ENCODE measurements at places on chromosomes 3 and 15.

GRCh38 chr15:70262591-70263274, 165.0 kb upstream of the TLE3 start:
- no peak for DNase-seq

GRCh38 chr3:80733522-80734176, 965.9 kb upstream of the ROBO1 start:
- no peak for DNase-seq

- DNase-seq: no peak
These were observed 264.6 kb downstream of the RORA start for GRCh38 chr15:60964527-60964926.

DNA sequence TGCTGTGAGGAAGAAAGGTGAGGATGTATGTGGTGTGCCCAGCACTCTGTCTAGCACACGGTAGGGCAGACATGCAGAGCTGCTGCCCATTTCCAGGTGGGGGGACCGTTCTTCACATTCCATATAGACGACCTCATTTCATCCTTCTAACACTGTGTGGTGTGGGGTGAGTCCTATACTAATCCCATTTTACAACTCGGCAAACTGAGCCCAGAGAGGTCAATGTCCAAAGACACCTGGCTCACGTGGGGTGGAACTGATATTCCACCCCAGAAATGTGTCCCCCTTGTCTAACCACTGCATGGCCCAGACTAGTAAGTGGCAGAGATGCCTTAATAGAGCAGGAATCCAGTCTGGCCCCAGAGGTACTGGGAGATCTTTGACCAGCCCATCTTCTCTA, 119.2 kb downstream of the FBLN2 start:
- DNase-seq: no peak

DNA sequence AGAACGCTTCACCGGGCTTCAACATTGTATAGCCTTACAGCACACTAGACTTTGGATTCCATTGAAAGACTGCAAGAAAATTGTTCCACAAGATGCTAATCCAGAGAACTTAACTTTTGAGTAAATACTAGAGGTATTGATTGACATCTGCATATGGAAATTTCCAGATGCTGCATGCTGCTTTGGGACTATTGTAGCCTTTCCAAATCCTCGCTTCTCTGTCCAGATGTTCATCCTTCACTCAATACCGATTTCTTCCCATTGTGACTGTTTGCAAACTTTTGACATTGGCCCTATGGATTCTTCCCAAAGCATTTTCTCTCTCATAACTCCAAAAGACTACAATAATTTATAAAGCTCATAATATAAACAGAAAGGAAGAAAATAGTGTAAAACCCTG, 41.4 kb downstream of the COL6A6 start:
- DNase-seq: no peak

DNA sequence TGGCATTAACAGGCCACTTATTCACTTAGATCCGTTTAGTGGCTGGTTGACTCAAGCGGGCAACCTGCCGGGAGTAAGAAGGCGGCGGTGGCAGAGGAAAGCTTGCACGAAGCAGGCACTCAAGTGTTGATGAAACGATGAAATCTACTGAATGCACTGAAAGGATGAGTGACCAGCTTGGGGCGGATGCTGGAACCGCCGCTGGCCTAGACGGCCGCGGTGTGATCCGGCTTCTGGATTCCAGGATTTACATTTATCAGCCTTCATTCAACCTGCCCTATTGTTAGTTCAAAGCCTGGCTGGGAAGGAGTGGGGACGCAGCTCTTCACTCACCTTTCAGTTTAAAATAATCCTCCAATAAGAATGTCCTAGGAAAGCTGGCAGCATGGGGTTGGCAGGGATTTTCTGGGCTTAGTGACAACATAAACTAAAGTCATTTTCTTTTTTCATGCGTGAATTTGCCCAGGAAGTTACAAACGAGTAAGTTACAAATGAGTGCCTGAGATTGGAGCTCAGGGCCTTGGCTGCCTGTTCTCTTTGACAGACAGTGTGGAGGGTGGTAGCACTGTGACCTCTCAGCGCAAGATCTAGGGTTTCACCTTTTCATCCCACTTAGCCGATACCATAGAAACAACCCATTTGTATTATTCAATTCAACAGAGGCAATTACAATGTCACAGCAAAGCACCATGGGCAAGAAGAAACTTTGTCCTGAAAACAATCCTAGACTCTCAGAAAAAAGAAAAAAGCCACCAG, 1.1 kb upstream of the PLCH1 start:
- DNase-seq: peak; percentile 48

- DNase-seq: no peak
These were observed 35.0 kb downstream of the CTSH start for GRCh38 chr15:78909791-78910228.

DNA sequence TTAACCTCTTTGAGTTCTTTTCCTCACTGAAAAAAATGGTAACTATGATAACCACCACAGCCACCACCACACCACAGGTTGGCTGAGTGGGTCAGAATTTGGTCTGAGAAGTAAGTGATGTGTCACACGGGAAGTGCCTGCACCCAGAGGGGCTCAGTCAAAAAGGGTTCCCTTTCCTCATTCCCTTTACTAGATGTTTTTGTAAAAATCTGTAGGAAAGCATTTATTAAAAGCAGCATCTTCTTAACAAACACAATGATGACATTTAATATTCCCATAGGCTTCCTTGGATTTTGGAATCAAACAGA, 23.2 kb downstream of the CFAP92 start:
- no peak for DNase-seq

- no peak for DNase-seq
These were observed 208.8 kb downstream of the ADAMTS17 start for GRCh38 chr15:100133001-100133400.

DNA sequence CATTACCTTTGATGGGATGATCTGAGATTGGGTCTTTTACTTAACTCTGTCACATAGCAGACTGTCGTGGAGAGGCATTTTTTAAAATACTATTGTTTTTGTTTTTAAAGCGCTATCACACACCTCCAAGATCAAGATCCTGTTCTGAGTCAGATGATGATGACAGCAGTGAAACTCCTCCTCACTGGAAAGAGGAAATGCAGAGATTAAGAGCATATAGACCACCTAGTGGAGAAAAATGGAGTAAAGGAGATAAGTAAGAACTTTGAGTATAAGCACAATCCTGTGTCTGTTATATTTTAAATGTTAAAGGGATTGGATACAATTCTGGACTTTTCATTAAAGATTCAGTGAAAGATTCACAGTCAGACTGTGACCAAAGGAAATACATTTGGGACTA, 18.4 kb upstream of the ZBTB47 start:
- no peak for DNase-seq

DNA sequence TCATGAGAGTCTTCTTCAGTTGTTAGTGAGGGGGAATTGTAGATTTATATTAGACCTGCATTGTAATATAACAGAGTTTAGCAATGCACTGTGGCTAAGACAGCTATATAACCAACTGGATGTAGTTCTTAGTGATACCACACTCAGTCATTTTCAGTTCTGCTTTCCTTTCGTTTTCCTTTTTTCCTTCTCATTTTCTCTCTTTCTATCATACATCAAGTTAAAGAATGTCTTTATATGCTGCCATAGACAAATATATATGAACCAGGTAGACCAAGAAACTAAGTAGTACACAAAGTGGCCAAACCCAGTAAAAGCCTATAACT, 43.7 kb upstream of the CD47 start:
- DNase-seq: no peak

GRCh38 chr3:149535333-149535685, 60.8 kb downstream of the TM4SF4 start:
- no peak for DNase-seq

- no peak for DNase-seq
These were observed 3.4 kb upstream of the CPOX start for GRCh38 chr3:98596541-98597500.

- DNase-seq: no peak
These were observed 405.9 kb upstream of the TBL1XR1 start for GRCh38 chr3:177603148-177603603.

DNA sequence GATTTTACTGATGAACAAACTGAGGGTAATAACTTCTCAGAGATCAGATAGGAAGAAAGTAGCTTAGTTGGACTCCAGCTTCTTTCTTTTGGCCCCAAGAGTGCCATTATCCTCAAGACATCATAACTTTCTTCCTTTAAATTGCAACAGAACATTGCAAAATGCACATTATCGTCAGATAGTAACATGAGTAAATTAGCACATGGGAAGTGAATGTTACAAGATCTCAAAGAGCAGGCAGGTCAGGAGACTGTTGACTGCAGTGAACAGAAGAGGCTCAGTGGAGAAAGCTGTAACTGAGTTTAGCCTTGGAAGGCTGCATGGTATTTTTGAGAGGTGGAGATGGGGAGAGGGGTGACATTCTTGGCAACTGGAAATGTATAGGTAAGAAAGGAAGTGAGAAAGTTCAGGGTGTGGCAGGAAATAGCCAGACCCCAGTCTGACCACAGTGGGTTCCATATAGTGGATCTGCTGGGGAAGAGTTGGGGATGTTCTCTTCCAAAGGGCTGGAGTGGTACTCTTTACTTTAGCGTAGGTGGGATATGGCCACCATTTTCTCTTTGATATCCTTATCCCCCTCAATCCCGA, 307.7 kb downstream of the RPLP1 start:
- DNase-seq: no peak

GRCh38 chr3:4708230-4708629, 215.1 kb downstream of the ITPR1 start:
- DNase-seq: no peak

DNA sequence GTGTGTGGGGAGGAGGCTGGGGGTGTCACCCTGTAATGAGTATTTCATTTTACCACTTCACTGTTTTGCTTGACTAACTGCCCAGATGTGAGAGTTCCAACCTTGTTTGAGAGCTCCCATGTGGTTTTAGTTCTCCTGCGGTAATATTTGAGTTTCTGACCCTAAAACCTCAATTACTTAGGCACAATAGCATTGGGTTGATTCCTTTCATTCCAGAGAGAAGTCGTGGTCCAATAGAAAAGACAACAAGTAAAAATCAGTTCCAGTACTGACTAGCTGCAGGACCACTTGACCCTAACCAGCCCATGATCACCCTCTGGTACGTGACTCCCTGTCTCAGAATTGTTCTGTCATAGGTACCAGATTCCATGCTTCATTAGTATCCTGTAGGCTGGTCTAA, 630.4 kb downstream of the CADM2 start:
- DNase-seq: no peak

GRCh38 chr3:103653996-103654395, 1219.2 kb downstream of the ZPLD1 start:
- DNase-seq: no peak

GRCh38 chr3:65883613-65884012, 155.1 kb downstream of the MAGI1 start:
- no peak for DNase-seq

GRCh38 chr3:146536681-146537080, 7.7 kb downstream of the PLSCR1 start:
- no peak for DNase-seq

DNA sequence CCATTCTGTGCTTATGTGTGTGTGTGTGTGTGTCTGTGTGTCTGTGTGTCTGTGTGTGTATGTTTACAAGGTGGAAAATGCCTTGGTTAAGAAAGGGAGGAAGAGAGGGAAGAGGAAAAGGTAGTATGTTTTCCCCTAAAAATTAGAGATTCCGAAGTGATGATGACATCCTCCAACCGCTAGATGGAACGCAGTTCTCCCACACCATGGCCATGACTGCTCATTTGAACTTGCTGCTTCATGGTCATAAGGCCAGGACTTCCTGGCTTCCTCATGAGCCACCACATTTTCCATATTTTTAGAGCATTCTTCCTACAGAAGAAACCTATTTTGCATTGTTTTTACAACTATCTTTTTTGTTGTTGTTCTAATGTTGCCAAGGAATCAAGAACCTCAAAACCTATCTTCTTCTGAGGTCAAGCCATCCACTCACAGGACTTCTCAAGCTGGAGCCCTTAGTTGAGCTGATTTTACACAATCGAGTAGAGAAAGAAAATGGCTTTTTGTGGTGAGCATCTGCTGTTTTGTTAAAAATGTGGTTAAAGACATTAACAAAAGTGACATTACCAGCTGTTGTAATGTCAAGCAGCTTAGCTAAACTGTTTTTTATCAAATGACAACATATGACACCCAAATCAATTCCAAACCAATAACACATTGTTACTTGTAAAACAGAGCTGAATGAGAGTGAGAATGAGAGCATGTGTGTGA, 1091.0 kb downstream of the FHIT start:
- no peak for DNase-seq

All from NCI-H187 (cell line).